ENCODE measurements at places on chromosomes 4 and X. TPM values are rescaled to one million over a fixed set of nuclear protein-coding genes. Genes with fewer than 3 reads are reported as not detected.

DNA sequence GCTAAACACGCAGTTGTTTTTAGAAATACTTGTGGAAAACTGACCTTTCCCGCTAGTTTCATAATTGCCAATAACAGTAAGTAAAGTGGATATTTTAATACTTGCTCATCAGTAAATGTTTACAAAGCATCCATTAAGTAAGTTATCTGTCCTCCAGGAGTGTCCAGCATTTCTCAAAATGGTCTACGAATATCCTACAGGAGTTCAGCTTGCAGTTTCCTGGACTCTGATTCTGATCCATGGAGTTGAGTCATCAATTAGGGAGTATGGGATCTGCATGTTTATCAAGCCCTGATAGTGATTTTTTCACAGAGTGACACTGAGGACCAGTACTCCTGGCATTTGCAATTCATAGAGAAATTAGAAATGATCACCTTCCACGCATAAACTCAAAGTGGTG, 325.2 kb upstream of the AADAT start:
- no peak for DNase-seq

- no peak for DNase-seq
Observed at GRCh38 chr4:3784454-3785291, 18.5 kb downstream of the ADRA2C start.

DNA sequence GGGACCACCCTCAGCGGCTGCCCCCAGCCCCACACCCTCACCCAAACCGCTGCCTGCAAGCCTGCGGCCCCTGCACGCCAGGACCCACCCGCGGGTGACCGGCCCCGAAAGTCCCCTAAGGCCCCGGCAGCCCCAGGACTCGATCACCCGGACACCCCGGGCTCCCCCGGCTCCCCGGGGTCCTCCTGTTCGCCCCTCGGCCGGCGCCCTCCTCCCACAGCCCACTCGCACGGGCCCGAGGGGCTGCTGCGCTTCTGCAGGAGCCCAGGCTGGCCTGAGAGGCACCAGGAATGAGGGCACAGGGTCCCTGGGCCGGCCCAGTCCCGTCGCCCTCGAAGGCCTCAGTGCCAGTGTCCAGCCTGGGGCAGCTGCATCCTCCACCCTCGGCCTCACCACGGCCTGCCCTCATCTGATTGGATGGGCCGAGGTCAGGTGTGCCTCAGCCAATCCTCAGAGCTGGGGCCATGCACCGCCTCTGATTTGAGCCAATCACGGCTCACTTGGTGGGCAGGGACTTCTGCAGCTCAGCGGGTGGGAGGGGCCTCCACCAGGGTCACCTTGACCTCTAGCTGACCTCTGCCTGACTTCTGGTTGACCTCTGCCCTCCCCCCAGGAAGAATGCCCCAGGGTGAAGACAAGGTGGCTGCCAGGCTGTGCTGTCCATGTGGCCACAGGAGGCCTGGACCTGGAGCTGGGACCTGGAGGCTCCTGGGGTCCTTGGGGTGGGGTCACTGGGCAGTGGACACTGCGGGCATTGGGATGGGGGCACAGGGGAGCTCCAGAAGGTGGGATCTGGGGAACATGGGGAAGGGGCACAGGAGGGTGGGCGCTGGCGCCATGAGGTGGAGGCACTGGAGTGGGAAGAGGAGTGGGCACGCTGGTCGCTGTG, 97.6 kb upstream of the NKX1-1 start:
- no peak for DNase-seq

GRCh38 chrX:790783-791360, 160.3 kb downstream of the SHOX start:
- no peak for DNase-seq

Gene SMAD1
- total RNA-seq, result 47.3 TPM

- DNase-seq, result no peak
Observed at GRCh38 chr4:59518005-59518823, 1681.9 kb upstream of the ADGRL3 start.

Gene EDA2R
- 0.82 TPM for total RNA-seq

- no peak for DNase-seq
Observed at GRCh38 chrX:110042496-110042895, 39.6 kb downstream of the TMEM164 start.

Gene PCDH10
- total RNA-seq, result 0.37 TPM

DNA sequence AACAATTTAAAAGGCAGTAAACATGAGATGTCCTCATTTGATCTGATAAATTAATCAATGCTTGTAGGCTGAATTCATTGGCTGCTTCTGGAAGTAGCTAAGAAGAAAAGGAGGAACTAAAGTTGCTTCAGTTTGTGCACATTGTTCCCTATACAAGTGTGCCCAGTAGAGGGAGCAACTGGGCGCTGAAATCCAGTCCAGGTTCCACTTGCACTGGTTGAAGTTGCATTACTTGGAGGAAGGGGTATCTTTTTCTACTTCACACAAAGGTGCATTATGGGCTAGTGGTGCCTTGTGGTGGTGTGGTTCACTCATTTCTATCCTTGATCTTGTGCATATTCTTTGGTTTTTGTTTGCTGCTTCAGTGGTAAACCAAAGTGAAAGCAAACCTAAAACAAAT, 67.9 kb upstream of the SOX3 start:
- DNase-seq, result peak; percentile 39

DNA sequence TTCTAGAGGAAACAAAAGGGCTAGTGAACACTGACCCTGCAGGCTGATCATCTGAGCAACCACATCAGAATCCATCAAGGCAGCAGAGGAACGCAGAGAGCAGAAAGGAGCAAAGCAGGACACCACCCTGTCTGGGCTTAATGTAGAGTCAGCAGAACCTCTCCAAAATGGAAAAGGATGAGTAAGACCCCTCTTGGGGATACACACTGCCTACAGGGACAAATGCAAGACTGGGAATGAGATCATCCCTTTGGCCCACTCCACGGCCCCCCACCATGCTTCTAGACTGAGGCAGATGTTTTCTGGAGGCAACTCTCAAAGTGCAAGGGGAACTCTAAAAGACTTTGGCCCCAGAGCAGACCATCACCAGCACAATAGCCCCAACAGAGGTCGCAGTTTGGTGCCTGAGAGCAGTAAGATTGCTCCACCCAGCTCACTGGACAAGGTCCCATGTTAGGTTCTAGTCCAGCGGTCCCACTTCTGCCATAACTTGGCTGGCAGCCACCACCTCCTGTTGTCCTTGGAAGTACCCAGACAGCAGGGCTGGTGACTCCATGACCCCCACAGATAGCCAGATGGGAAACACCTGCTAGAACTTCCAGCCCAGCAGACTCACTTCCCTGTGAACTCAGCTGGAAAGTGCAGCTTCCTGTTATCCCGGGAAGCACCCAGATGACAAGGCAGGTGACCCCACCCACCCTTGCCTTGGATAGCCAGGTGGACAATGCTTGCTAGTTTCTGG, 372.7 kb downstream of the INPP4B start:
- DNase-seq, result no peak

Gene LDB2
- total RNA-seq, result 7.9 TPM

Gene WAS
- total RNA-seq, result 3.0 TPM

GRCh38 chr4:154421618-154422017, 70.0 kb downstream of the DCHS2 start:
- DNase-seq, result no peak

Gene SH2D1A
- total RNA-seq, result 0.54 TPM

DNA sequence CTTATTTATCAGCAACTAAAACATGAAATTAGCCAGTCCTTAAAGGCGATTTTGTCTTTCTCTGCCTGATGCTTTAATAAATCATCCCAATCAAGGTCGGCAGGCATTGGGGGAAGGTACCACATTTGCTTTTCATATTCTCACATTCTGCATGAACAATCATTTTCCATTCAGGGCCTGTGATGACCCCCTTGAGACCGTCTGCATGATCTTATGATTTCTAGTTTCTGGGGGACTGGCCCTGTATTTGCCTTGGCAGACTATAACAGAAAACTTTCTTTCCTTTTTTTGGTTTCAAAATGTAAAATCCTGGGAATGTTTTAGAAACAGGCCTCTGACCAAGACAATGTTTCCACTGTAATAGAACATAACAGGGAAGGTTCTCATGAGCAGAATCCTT, 296.8 kb downstream of the IDS start:
- no peak for DNase-seq

DNA sequence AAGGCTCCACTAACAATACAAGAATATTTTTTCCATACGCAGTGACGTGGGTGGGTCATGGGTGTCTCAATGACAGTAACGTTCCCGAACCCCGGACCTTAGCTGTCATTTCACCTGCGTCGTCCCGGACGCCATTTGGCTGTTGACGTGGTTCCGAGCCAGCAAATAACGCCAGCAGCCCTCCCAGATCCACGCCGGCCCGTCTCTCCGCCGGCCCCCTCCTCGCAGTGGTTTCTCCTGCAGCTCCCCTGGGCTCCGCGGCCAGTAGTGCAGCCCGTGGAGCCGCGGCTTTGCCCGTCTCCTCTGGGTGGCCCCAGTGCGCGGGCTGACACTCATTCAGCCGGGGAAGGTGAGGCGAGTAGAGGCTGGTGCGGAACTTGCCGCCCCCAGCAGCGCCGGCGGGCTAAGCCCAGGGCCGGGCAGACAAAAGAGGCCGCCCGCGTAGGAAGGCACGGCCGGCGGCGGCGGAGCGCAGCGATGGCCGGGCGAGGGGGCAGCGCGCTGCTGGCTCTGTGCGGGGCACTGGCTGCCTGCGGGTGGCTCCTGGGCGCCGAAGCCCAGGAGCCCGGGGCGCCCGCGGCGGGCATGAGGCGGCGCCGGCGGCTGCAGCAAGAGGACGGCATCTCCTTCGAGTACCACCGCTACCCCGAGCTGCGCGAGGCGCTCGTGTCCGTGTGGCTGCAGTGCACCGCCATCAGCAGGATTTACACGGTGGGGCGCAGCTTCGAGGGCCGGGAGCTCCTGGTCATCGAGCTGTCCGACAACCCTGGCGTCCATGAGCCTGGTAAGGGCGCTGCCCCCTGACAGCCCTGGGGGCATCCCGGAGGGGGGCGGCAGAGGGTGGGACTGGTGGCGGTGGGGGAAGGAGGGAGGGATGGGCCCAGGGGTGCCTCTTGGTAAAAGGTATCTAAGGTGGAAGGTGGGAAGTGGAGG, at the start of gene CPE:
CPE (plus strand) TSS at position 264 of the 933 bp plus-strand sequence; CDS start at position 478, 214 bp downstream.
- peak; percentile 67 for DNase-seq

Gene SAGE1
- 0.07 TPM for total RNA-seq

GRCh38 chr4:38180456-38180855, 220.3 kb downstream of the PTTG2 start:
- DNase-seq, result no peak

DNA sequence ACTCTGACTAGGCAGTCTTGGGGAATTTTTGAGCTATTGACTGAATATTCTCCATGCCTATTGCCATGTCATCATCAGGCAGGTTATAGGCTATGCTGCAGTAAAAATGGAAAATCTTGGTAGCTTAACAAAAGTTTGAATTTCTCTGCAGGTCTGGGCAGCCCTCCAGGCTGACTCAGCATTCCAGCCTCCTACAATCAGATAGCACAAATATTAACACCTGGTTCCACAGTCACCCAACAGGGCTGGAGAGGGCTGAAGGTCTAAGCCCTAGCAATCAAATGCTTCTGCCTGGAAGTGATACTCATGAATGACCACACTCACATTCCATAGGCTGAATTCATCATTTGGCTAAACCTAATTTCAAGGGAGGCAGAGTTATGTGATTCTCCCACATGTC, 9.6 kb upstream of the PPP3CA start:
- no peak for DNase-seq

Gene PTPN13
- total RNA-seq, result 4.2 TPM

- DNase-seq, result no peak
Observed at GRCh38 chrX:133214301-133214700, 3.9 kb downstream of the TFDP3 start.

DNA sequence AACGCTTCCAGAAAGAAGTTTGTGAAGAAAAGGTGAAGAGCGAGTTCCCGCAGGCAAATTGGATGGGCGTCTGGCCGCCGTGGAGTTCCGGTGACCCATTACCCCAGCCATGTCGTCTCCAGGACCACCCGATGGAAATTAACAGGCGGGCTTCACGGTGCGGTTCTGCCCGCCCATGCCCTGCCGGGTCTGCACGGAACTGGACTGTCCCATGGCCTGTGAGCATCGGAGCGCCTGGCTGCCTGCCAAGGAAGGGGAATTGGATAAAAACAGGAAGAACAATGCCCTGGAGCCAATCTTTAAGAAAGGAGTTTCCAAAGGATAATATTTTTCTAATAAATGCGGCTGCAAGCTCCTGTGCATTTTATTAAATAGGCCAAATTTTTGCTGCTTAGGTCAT, 319.8 kb upstream of the SLC7A11 start:
- DNase-seq, result no peak

Data from colonic mucosa (tissue), 4 donors.